ENCODE measurements at places on chromosomes 3 and 15.

GRCh38 chr3:126340943-126341754 is 16.1 kb downstream of the KLF15 start:
- DNase-seq = no peak

DNA sequence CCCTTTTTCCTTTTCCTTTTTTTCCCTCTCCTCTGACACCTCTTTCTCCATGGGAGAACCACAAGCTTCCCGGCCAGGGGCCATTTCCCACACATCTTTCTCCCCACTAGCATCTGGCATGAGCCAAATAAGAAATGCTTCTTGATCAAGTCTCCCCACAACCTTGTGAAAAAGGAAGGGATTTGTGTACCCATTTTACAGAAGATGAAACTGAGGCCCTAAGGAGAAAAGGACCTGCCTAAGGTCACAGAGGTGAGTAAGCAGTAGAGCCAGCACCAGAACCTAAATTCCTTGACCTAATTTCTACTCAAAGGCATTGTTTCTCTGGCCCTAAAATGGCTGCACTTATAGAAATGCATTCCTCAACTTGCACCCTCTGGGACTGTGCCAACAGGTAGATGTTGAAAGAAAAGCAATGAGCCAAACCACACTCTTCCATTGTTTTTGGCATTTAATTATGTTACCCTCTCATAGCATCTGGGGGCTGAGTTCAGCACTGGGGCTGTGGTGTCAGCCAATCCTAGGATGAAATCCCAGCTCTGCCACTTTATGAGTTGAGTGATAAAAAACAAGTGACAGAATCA is 81.7 kb upstream of the TLE3 start:
- no peak for DNase-seq

DNA sequence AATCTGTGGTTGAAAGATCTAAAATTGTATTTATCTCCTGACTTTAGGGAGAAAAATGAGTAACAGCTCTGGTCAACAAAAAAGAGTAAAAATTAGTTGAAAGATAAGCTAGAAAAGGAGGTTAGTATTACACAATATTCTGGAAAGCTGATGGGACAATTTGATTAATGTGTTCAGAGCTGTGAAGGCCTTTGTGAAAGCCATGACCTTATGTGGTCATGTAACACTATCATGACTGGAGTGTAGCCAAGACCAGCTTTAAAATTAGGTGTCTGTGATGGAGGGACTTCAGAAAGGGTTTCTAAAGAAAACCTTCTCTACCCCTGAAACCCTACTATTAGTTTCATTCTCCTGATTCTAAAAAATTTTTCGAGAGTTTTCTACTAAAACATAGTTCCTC is 127.2 kb downstream of the NFKBIZ start:
- DNase-seq = no peak

- DNase-seq = no peak
These were observed 98.4 kb downstream of the IQSEC1 start for GRCh38 chr3:12974819-12975218.

DNA sequence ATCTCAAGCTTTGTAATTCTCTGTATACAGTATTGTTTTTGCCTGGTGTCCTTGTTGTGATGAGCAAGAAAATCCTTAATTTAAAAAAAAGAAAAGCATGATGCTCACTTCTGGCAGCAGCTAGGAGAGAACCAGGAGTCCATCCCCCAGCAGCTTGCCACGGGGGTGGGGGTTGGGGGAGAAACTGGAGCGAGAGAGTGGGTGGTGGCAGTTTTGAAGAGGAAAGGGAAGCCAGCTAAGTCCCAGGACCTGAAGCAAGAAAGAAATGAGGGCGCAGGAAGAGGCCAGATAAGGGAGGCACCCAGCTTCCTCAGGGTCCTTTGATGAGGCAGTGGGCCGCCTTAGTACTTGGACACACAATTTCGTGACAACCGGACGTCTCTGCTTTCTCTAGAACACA is 23.5 kb downstream of the CHAC1 start:
- no peak for DNase-seq

GRCh38 chr15:70092464-70093027 is 5.2 kb downstream of the TLE3 start:
- no peak for DNase-seq

DNA sequence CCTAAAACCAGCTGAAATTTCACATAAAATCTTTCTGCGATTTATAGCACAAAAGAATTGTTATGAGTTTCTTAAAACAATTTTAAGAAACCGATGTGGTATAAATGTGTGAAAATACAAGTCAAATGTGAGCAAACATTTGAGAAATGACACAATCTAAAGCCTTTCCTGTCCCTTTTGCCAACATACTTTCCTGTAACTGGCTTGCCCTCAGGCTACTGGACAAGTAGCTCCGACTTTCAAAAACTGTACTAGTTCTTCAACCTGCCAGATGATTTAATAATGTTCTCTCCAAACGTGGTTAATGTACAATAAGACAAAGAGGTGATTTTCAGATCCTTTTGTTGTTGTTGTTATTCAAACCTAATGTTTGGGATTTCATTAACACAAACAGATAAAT is 105.9 kb upstream of the ARHGEF26 start:
- no peak for DNase-seq

- DNase-seq = no peak
These were observed 1181.4 kb downstream of the ROBO2 start for GRCh38 chr3:78221300-78221699.

- DNase-seq = no peak
These were observed 16.2 kb downstream of the CEP152 start for GRCh38 chr15:48794697-48795134.

DNA sequence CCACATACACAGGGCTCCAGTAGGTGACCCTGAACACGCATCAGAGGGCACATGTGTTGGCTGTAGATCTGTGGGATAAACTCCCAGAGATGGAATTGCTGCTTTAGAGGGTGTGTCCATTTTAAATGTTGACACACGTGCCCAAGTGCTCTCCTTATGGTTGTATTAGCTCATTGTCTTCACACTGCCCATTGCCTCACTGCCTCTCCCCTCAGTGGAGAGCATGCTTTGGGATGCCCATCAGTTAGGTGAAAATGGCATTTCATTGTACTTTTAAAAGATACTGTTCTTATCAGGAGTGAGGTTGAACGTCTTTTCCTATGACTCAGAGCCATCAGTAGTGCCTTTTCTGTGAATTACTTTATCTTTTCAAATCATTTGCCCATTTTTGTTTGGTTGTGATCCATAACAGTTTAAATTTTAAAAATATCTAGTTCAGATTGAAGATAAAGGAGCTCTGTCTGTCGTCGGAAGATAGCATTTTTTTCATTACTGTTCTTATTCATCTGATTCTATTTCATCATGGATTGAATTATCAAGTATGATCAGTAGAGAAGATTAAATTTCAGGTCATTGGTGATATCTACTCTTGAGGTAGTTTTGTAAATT is 120.7 kb downstream of the CHDH start:
- DNase-seq = no peak

DNA sequence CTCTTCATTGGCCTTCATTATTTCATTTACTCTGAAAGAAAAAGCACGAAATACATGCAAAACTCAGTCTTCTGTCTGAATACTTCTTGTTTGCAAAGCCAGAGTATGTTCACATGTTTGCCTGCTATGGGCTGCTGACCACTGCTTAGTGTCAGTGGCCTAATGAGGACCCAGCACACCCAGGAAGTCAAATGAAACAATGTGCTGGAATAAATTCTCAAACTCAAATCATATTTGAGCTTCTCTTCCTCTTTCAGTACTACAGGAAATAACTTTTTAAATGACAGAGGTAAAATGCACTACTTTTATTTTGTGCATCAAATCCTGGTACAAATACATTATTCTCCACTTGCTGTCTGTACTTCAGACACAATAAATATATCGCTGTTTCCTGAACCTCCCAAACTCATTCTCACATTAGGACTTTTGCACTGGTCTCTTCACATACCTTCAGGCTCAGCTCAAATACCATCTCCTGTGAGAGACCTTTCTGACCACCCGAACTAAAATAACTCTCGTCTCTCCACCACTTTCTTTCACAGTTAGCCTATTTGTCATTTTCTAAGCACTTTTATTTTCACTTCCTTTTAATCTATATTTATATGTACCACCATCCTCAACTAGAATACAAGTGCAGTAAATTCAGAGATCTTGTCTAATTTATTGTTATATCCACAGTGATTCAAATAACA is 176.8 kb downstream of the TUSC7 start:
- no peak for DNase-seq

DNA sequence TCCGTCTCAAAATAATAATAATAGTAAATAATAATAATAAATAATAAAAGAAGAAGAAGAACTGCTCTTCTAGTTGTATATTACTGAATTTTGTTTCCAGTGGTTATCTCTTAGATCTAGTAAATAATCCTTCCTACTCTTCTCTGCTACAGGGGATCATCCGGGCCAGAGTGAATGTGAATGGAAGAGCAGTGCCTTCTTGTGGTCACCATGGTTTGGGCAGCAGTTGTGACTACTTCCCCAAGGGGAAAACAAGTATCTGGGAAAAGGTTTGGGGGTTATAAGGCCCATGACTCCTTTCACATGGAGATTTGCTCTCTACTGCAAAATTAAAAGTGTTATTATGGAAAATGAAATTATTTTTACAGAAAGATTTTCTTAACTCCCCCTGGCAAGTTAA is 5.5 kb upstream of the OR5K1 start:
- DNase-seq = no peak

GRCh38 chr3:65042675-65043074 is 354.9 kb upstream of the ADAMTS9 start:
- no peak for DNase-seq

GRCh38 chr3:34882764-34883163 is 756.6 kb upstream of the ARPP21 start:
- DNase-seq = no peak

GRCh38 chr3:37979541-37980461 is 10.8 kb upstream of the VILL start:
- no peak for DNase-seq

DNA sequence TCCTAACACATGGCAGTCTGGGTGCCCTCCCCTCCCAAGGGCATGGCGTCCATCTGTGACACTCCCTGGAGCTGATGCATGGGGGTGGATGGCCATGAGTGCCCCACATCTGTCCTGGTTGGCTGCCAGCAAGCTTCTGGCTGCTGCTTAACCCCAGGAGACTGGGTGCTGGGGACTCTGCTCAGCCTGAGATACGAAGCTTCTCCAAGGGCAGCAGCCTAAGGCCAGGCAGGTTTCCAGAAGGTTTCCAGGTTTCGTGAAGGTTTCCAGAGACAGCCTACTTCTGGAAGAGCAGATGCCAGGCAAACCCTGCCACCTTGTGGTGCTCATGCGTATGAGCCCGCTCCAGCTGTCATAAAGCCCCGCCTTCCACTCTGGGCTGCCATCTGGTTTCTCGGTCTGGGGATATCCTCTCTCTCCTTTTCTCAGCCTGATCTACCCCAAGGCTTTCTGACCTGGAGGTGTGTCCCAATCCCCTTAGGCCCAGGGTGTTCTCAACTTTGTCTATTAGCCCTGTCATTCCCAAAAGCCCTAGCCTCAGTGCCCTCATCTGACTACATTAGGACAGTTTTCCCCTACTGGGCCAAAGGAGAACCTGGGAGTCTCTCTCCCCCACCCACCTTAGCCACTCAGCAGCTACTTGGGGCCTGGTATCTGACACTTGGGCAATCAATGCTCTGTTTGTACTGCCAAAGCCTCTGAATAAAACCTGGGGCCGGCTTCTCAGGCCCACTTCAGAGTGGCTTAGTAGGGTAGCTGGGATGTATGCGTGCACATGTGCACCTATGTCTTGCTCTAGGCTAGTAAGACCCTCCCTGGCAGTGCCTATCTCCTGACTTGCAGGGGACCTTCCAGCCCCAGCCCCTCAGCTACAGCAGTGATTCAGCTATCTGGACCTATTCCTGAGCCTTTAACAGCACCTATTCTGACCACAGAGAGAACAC is 12.0 kb downstream of the MRPL46 start:
- no peak for DNase-seq

Data from cortex of kidney (tissue), 1 donor.